ENCODE measurements at places on chromosomes 7 and 10.

DNA sequence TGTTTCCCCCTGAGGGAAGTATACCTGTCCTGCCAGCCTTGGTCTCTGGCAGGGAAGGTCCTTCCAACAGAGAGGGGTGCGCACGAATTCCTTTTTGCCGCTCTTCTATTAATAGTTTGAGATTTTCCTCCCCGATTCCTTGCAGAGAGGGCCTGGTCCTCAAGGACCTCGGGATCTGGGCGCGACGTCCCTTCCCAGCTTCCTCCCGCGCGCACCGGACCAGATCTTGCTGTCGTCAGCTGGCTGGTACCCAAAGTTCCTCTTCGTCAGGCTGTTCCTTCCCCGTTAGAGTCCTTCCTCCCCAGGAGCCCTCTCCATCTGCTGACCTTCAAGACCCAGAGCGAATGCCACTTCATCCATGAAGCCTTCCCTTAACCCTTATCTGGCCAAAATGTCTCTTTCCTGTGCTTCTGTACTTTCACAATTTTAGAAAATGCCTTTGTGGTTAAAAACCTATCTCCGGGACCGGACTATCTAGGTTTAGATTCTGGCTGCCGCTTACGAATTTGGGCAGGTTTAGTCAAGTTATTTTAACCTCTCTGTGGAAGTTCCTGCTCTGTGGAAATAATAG is 851 bp upstream of the GOT1 start:
- no peak for DNase-seq

GRCh38 chr10:35889226-35889625 is 247.1 kb upstream of the FZD8 start:
- no peak for DNase-seq

DNA sequence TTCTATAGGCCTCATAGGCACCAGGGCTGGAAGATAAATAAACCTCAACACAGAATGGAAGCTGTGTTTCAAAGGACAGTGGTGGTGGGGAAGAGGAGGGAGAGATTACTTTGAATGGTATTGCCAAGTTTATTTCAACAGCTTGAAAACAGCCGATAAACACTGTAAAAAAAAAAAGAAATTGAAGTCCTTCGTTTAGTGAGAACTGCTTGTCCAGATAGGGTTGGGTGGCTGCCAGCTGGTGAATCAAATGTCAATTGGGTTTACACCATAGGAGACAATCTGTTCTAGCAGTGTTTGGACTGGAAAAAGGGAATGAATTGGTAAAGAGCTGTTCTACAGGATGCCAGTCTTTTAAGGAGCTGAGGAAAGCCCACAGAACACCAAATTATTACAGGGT is 254.8 kb downstream of the PHF14 start:
- DNase-seq, result peak; percentile 92

DNA sequence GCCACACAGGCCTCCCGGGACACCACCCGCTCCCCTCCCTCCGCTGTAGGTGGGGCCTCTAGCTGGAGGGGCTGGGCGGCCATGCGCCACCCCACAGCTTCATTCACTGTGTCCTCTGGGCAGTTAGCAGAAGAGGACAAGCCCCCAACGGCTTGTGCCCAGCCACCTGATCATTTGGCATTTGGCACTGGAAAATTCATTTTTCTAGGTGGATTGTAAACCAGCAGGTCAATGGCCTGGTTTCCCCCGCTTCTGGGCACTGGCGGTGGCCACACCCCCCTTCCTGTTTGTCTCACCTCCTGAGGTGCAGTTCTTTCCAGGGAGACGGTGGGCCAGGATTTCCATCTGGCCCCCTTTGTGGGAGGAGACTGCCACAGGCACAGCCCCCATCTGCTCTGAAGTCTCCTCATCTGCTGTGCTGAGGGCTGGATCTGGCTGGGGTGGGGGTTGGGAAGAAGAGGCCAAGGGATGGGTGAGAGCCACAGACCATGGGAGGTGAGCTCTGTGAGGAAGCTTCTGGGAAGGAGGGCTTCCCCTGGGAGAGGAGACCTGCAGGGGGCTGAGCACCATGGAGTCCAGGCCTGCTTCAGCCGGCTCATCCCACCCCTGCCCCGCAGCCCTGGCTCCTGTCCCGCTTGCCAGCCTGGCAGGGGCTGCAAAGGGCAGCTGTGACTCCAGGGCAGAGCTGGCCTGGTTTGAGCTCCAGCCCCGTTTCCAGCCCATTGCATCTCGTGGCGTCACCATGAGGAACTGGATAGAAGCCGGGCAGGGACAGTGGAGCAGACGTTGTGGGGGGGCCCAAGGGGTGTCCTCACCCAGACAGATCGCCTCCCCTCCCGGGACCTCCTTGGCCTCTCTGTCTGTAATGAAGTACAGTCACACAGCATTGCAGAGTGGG is 40.1 kb upstream of the SLC29A3 start:
- peak; percentile 59 for DNase-seq

DNA sequence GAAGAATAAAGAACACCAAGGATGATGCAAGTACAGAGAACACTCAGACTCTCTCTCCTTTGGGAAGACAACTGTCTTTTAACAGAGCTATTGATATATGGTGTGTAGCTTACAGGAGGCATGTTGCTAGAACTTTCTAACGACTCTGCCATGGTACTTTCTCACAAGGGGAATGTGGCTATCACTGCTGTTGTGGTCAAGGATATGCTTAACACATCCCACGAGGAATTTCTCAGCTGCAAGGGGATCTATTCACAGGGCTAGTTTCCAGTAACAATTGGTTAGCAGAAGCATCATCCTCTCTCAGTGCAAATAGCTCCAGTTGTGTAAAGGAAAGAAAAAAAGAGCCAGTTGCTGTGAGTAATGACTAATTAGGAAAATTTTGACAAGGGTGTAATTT is 826.0 kb downstream of the SORCS1 start:
- DNase-seq, result no peak

Data from NCI-H2171 treated with DMSO at 0.1 percent for 48 hours (cell line).